ENCODE measurements at places on chromosomes 7 and 10. TPM values are rescaled to one million over a fixed set of nuclear protein-coding genes. Genes with fewer than 3 reads are reported as not detected.

The GFRA1 gene
- 8.6 TPM for total RNA-seq

The CALN1 gene
- not detected for total RNA-seq

The RFC2 gene
- 37.8 TPM for total RNA-seq

The NPY4R gene
- total RNA-seq = 0.83 TPM

DNA sequence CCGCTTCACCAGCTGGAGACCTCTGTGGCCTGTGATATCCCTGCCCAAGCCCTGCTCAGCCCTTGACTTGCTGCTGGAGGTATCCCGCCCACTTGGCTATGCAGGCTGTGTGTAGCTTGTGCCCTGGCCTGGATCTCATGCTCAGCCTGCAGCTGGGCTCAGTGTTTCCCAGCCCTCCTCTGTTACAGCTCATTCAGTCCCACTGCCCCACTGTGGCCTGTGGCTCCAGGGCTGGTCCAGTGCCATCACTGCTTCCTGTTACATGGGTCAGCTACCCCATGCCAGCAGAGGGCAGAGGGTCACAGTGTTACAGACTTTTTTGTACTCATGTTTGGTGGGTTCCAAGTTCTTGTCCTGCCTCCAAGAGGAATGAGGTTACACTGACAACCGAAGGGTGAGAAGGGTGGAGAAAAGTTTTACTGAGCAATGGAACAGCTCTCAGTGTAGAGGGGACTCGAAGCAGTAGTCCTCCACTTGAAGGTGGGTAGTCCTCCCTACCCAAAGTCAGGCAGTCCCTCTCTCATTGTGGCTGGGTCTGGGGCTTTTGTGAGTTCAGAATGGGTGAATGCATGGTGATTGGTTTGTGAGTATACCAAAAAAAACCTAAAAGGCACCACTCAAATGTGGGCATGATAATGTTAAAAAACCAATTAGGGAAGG lies 100.4 kb downstream of the ANKRD7 start:
- DNase-seq = no peak
- no peaks in the 10 kb centered on the region for H3K4me1 ChIP-seq
- H3K27ac ChIP-seq = no peak overlapping the region
- no peak overlapping the region for H3K4me3 ChIP-seq
- no peaks in the 10 kb centered on the region for H3K27me3 ChIP-seq
- H3K36me3 ChIP-seq = no peaks in the 10 kb centered on the region

DNA sequence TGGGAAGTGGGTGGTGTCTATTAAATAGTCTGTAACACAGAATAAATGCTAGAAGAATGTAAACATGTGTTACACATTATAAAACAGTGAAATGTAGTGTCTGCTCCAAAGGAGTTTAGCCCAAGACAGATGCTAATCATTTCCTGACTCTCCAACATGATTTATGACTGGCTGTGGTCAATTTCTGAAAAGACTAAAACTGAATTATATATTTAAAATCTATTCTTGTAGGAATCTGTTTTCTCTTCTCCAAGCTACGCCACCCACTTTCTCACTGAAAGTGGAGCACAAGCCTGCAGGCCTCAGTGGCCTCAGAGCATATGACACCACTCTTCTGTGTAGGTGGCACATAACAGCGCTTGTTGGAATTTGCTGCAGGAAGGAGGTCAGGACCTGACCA lies 44.4 kb downstream of the CTTNBP2 start:
- H3K4me1 ChIP-seq = peaks cover 10% of the 10 kb centered on the region
- no peaks in the 10 kb centered on the region for H3K27me3 ChIP-seq
- H3K36me3 ChIP-seq = no peaks in the 10 kb centered on the region
- H3K27ac ChIP-seq = no peak overlapping the region
